ENCODE measurements at places on chromosomes 1 and 21. TPM values are rescaled to one million over a fixed set of nuclear protein-coding genes. Genes with fewer than 3 reads are reported as not detected.

The ASTN1 gene
- polyA plus RNA-seq = 0.04 TPM

The F13B gene
- polyA plus RNA-seq = not detected

The LRRC7 gene
- 0.02 TPM for polyA plus RNA-seq

The TSSK3 gene
- 0.96 TPM for polyA plus RNA-seq

DNA sequence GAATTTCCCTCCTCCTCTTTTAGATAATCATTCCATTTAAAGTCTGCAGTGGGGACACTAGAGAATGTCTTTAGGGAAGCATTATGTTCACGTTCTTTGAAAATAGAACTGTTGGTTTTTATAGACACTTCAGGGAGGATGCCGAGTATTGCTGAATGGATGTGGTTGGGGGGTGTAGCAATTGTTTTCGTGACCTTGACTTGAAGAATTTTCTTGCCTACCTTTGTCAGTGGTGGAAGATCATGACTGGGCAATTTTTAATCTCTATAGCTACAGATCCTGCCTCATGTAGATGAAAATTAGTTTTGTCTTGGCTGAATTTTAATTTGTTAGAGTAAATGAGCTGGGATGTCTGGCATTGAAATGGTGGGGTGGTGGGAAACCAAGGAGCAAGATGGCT, 3.8 kb downstream of the SMG7 start:
- no peak for DNase-seq

DNA sequence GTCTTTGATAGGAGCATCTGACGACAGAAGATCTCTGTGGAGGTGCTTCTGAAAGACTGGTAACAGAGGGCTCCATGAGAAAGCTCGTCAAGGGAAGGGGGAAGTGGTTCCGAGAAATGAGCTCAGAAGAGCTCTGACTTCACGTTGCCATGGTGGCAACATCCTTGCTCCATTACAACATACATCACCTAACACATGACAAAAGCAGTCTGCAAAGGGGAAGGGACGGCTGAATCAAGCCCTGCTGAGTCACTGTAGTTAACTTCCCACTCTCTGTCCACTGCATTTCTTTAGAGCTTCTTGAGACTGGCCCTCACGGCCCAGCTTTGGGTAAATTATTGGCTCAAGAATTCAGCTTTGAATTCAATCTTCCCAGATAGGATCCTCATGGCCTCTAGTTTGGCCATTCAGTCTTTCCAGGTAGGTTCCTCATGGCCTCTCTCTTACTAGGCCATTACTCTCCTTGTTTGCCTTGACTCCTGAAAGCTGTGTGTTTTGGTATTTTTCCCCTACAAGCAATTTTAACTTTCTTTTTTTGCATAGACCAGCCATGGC, 88.0 kb upstream of the ZNF648 start:
- peak; percentile 73 for DNase-seq

GRCh38 chr1:90155721-90156487, 161.0 kb downstream of the ZNF326 start:
- no peak for DNase-seq

DNA sequence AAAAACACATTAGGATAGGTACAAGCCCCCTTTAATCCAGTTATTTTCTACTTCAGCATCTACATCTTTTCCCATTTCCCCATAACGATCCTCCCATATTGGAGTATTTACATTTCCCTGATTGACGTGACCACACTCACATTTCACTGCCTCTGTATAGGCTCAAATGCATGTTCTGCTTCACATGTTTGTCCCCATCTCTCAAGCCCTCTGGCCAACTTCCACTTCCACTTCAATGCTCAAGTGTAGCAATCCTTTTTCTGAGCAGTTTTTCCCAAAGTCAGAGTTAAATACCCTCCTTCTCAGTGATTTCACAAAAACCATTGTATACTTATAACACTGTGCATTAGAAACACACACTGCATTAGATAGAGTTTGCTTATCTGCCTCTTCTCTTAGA, 61.8 kb upstream of the TTLL7 start:
- no peak for DNase-seq

DNA sequence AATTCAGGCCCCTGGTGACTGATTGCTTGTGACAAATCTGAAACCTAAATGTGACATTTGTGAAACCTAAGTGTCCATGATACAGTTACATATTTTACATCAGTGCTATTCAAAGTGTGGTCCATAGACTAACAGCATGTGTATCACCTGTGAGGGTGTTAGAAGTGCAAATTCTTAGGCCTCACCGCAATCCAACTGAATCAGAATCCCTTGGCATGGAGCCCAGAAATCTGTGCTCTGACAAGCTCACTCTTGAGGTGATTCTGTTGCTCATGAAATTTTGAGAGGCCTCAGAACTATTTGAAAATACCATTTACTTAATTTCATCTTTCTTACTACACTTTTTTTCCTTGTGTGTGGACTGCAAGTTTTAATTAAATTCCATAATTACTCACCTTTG, 587.9 kb downstream of the ADGRL2 start:
- peak; percentile 3 for DNase-seq

DNA sequence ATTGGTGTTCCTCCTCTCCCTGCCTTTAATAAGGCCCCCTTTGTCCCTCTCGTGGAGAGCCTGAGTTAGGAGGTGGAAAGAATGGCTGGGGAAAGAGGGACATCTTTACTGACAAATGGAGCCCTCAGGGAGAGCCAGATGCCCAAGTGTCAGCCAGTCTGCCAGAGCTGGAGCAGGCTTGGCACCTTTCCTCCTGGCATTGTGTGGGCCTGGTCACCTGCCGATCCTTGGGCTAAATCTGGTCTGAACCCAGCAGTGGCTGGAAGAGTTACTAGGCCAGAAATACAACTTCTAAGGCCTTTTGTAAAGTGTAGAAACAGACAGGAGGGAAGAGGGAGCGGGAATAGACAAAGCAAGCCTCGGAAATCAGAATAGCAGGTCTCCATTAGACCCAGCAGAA, 24.9 kb downstream of the VANGL1 start:
- no peak for DNase-seq

DNA sequence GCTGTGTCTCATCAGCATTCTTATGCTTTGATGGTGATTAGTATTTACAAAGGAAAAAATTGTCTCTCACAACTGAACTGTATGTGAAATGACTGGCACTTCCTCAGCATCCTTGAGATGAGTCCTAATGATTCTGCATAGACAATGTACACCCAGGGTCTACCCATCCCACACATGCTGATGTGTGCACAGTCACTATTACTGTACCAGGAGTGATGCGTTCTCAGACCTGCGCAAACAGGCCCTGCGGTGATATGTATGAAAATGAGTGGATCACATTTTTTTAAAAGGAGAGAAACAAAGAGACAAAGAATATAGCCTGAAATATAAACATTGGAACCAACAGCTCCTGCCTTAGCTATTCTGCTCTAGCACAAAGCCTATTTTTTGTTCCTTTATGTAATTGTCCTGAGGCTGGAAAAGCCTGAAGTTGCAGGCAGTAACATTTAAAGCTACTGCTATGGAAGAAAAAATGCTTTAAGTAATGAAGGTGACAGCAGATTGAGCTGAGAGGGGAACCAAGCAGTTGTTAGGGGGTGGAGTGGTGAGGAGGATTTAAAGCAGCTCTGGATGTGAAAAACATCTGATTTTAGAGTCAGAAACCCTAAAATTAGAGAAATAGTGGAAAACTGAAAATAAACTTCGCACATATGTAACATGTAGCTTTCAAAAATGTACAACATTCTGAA, 5.5 kb downstream of the RCAN1 start:
- DNase-seq = no peak

DNA sequence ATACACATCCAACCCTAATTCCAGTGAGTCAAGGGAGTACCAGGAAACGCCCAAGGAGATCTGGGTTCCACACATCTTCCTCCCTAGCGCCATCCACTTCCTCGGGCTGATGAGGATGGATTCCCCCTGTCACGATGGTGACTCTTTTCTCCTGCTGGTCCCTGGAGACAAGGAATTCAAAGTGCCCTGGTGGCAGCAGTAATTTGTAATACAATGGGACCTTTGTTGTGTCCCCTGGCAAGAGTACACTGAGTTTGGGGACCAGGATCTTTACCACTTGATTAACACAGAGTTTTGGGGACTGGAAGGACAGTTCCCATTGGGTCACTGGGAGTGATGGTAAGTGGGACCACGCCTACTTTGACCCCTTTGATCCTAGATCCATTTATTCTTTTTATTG, 9.4 kb upstream of the JAK1 start:
- no peak for DNase-seq

DNA sequence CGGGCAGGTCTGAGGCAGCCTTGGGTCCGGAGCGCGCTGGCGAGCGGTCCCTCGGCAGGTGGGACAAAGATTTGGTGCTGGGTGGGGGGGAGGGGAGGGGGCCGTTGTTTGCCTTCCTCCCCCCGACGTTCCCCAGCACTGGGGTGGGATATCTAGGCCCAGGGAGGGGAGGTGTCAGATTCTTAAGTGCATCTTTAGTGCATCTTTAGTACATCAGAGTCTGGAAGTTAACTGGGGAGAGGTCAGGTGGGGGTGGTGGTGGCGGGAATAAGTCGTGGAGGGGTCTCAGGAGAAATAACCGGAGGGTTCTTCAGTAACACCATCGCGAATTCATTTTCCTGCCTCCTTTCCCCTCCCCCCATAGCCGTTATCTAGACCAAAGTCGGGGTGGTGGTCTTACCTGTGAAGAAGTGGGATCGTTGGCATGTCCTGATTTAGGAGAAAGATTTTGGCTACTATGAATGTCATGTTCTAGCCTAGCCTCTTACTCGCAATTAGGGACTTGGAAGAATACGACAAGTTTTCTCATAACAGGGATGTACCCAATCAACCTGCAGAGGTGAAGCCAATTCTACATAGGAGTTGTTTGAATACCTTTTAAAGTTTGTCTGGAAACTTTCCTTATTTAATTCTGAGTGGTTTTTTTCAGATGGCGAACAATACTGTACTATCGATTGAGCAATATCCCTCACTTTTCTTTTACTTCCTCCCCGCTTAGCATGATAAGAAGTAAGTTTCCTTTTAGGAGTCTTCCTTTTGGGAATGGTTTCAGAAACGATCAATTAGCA, 886 bp downstream of the ZMYM4 start:
- no peak for DNase-seq

- DNase-seq = peak; percentile 52
Observed at GRCh38 chr1:6267686-6268322, 6.9 kb upstream of the GPR153 start.

- no peak for DNase-seq
Observed at GRCh38 chr1:10648689-10649516, 147.5 kb downstream of the CASZ1 start.

- DNase-seq = no peak
Observed at GRCh38 chr21:41136286-41136685, 31.7 kb upstream of the BACE2 start.

GRCh38 chr21:16554503-16554902, 824.7 kb downstream of the USP25 start:
- no peak for DNase-seq

GRCh38 chr1:212674872-212675271, 24.8 kb downstream of the BATF3 start:
- no peak for DNase-seq

- DNase-seq = peak; percentile 49
Observed at GRCh38 chr1:9349331-9349851, 56.7 kb downstream of the SPSB1 start.

All from IMR-90 (cell line).